Activated T-helper 1 cell treated with Interleukin-2 at 50 U/mL for 16 hours (primary cell): ENCODE measurements at places on chromosomes 7 and 10.

DNA sequence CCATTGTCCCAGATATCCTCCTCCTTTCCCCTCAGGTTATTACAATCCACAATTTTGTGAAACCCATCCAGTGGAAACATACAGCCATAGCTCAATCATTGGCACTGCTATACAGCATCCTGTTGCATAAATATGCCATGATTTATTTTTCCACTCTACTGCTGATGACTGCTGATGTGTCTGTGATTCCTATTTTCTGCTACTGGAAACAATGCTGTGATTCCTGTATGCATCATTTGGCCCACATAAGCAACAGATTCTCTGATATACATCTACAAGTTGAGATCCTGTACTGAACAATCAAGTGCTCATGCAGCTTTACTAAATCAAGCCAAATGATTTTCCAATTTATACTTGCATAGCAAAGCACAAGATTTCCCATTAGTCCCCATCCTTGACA lies 39.6 kb downstream of the CUL2 start:
- no peak for DNase-seq

- no peak for DNase-seq
These were observed 1252.2 kb downstream of the REEP3 start for GRCh38 chr10:64773357-64773756.

- no peak for DNase-seq
These were observed 179.0 kb downstream of the PTEN start for GRCh38 chr10:88042160-88043100.

DNA sequence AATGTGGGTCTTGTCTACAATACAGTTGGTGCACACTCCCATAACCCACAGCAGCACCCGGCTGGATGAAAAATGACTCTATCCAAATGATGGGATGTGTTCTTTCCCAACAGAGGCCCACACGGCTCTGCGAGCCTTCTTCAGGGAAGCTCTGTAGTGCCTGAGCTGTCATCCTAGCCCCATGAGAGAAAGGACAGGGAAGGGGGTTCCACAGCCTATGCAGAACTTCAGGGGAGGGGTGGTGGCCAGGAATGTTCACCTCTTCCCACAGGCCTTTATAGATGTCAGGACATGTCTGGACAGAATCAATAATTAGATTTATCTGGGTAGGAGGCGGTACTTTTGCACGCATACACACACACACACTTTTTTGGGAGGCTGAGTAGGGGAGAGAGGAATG lies 109.0 kb downstream of the JCAD start:
- no peak for DNase-seq

GRCh38 chr7:135147899-135148721 lies at the start of gene TMEM140:
TSS of gene TMEM140 (plus strand) at chr7:135148072. CDS start at chr7:135164442, 16,370 bp downstream.
- DNase-seq, result no peak

GRCh38 chr10:57905861-57906260 lies 361.8 kb downstream of the IPMK start:
- no peak for DNase-seq

DNA sequence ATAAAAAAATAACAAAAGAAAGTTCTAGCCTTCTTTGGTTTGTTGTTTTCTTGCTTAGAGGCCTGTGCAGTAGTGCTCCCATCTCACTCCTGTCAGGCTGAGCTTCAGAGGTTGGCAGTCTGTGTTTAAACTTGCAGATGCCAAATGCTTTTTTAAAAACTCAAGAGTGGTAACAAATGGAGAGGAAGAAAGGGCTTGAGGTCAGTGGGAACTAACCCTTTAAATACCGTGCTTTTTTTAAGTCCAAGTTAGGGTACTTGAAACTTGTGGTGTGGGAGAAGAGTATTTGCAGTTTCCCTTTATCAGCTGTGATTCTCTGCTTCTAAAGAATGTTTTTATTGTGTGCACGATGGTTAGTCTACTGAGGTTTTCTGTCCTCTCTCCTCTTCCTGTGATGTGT lies 29.4 kb downstream of the ZRANB1 start:
- no peak for DNase-seq

DNA sequence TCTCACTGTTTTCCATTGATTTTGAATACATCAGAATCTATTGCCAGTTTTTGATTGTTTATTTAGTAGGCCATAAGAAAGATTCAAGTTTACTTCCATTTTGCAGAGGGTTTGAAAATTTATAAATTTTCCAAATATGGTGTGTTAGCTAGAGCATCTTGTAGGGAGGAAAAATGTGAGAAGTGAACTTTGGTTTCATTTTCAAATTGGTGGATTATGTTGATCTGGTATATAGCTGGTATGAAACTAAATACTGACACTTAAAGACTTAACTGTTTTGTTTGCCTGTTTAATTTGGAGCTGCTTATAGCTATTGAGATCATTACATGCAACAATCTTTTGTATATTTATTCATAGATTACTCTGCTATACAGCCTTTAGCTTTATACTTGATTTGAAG lies 108.1 kb downstream of the ADAM22 start:
- DNase-seq, result no peak

DNA sequence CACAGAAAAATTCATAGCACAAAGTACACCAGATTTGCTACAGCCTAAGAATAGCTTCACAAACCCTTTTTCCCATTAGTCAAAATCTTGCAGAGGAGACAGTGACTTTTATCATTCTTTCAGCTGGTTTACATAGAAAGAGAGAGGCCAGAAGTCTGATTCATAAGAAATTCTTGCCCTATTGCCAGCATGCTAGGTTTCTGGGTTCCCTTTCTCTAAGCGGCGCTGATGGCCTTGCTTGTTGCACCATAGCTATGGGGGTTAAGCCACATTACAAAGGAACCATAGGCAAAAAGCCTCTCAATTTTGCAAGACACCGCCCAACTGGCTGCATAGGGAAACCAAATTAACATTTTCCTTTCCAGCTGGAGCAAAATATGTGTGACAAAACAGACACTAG lies 87.4 kb downstream of the ZNF467 start:
- no peak for DNase-seq

DNA sequence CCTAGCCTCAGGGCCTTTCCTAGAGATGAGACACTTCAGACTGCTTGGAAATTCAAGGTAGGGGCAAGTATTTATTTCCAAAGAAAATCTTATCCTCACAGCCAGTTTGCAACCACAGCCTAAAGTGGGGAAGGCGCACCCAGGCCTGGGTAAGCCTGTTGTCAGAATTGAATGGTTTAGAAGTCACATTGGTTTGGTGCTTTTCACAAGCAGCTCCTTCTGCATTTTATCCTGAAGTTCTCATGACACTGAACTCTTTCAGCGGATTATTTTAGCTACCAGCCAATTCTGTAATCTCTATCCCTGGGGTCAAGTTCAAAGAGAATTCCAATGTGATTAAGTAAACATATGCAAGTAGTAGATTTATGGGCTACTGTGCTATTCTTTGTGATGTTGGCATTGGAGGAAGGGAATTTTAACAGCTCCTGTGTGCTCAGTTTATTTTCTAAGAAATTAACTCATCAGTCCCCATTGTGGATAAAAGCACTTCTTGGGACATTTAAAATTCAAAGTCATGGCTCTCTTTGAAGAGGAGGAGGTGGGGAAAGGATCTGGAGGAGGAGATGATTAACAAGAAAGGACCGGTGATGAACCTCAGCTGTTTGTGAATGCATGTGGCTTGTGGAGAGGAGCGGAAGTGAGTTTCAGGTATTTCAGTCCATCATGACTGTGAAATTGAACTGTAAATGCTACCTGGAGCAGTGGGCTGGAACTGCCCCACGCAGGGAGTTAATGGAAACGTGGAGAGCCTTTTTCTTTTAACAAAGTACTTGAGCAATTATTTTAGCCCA lies 90.2 kb upstream of the CACUL1 start:
- DNase-seq, result no peak

DNA sequence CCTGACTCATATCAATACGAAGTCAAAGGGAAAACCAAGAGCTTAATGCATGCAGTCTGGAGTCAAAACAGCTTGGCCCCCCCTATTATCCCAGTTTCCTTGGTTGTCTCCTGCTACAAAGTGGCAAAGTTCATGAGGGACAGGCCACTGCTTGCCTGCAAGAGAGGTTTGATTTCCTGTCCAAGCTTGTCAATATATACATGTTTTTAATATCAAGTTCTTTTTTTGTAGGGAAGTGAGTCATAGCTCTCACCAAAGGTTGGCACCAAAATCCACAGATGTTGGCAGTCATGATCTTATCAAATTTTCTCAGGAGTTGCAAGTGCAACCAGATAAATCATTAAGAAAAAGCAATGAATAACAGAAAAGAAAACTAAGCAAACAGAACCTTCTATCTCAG lies 176.8 kb downstream of the COBL start:
- no peak for DNase-seq

GRCh38 chr10:22779331-22780019 lies 65.1 kb upstream of the PIP4K2A start:
- no peak for DNase-seq

- DNase-seq, result no peak
These were observed 196.9 kb downstream of the GRID1 start for GRCh38 chr10:86169506-86170254.

DNA sequence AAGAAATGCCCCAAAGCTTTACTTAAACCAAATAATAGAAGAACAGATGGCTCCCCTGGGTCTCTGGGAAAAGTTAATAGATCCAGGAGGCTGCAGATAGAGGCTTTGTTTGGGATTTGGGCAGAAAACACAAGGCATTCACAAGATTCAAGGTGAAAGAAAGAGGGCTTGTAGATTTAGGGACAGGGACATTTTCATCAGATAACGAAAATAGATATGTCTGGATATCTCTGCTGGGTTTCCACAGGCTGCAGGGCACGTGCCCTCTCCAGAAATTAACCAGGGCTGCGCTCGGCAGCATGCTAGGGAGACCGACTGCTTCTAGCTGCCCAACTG lies 14.9 kb downstream of the CARD11 start:
- no peak for DNase-seq

DNA sequence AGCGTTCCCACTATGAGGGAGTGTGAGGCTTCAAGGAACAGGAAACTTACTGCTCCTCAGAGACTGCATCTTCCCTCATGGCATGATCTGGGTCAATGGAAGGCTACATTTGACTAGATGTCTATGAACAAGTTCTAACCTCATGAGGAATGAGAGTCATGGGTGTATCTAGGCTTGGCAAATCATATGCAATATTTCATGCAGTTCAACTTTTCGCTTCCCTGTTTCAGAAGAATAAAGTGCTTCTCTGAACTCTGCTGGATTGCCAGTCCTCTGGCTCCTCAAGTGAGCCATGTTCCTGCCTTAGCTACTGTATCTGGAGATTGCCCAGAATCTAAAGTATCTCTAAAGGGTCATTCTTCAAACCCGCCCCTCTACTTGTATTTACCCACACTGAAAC lies 54.3 kb upstream of the SEMA3A start:
- DNase-seq, result no peak

GRCh38 chr7:123573896-123574467 lies 16.4 kb upstream of the NDUFA5 start:
- DNase-seq, result no peak

- DNase-seq, result no peak
These were observed 17.3 kb downstream of the GRID2IP start for GRCh38 chr7:6533893-6534495.

DNA sequence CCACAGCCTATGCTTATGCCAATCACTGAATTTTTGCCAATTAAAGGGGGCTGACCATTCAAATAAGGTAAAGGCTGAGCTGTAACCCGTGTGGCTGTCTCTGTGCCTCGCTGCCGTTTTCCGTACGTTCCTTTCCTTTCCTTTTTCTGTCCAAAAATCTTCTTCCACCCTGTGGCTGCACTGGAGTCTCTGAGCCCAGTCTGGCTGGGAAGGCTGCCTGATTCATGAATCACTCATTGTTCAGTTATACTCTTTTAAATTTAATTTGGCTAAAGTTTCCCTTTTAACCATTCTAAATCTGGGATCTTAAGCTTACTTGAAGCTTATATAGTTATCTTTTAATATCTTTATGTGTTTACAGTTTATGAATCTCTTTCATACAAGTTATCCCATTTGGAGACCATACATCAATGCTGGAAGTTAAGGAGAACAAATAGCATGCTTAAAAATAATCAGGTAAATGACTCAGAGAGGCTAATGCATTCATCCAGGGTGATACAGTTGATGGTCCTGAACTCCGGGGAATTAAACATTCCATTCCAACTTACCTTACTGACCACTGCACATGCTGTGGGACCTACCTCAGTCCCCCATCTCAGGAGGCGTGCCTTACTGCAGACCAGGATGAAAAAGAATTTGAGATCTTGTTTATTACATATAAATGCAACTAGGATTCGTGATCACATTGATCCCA lies 385.3 kb upstream of the ADARB2 start:
- no peak for DNase-seq

DNA sequence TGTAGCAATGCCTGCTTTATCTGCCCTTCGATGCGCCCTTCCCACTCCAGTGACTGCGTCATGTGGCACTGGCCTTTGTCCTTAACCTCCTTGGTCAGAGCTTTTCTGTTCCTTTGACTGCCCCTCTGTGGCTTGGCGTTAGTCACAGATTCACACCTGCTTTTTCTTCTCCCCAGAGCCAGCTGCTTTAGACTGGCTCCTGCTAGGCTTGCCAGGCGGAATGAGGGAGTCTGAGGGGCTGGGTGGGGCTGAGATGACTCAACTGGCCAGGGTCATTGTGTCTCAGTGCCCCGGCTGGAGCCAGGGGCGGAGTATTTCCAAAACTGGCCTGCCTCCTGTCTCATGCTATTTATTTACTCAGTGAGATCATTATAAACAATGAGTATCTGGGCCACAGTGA lies 194.1 kb downstream of the EMX2 start:
- DNase-seq, result no peak

- no peak for DNase-seq
These were observed 1190.3 kb upstream of the C7orf33 start for GRCh38 chr7:147400221-147400689.

GRCh38 chr7:51645702-51646298 lies 329.2 kb upstream of the COBL start:
- DNase-seq, result no peak

- no peak for DNase-seq
These were observed 71.9 kb upstream of the PTPRZ1 start for GRCh38 chr7:121800916-121801675.

- no peak for DNase-seq
These were observed 193.8 kb upstream of the DPP6 start for GRCh38 chr7:153858355-153858754.

DNA sequence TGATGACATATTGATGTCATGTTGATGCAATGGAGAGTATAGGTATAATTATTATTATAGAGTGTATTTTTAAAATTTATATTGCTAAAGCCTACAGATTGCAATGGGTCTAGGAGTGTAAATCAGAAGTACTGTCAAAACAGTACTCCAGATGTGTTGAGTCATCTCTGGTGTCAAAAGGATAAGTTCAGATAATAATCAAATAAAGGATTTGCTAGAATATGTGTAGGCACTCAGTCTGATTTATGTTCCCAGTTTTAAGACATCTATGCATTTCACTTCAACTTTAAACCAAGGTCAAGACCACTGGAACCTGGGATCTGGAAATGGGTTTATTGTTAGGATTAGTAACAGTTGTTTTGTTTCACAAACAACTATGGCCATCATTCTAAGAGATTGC lies 342.3 kb upstream of the BMPER start:
- no peak for DNase-seq

- DNase-seq, result no peak
These were observed 7.0 kb downstream of the REEP3 start for GRCh38 chr10:63528084-63528744.

- no peak for DNase-seq
These were observed 9.8 kb downstream of the WIPI2 start for GRCh38 chr7:5199841-5200240.
